Neural crest cell (in vitro differentiated cells): ENCODE measurements at places on chromosomes 2 and 18. TPM values are rescaled to one million over a fixed set of nuclear protein-coding genes. Genes with fewer than 3 reads are reported as not detected.
A peak's percentile ranks its signal among the peaks of the same experiment; 100 is the strongest.

The ERMN gene
- 0.09 and 0.44 TPM in 2 replicates for total RNA-seq

DNA sequence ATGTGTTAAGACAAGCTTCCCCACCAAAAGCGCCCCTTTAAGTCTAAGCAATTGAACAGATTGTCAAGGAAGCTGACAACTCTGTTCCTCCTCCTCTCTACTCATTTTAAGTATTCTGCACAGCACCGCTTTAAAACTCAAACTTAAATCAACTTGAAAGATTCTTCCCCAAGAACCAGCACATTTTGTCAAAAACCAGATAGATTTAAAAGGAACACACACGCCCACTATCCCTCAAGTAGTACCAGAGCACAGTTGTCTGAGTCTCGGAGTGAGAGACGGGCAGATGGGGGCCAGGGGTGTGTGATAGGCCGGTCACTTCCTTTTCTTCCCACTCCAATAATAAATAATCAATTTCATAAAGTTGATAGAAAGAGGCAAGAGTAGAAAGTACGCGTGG is 67.7 kb upstream of the POU3F3 start:
- H3K4me3 ChIP-seq = no peak overlapping the region
- DNase-seq = no peak
- H3K36me3 ChIP-seq = no peaks in the 10 kb centered on the region

DNA sequence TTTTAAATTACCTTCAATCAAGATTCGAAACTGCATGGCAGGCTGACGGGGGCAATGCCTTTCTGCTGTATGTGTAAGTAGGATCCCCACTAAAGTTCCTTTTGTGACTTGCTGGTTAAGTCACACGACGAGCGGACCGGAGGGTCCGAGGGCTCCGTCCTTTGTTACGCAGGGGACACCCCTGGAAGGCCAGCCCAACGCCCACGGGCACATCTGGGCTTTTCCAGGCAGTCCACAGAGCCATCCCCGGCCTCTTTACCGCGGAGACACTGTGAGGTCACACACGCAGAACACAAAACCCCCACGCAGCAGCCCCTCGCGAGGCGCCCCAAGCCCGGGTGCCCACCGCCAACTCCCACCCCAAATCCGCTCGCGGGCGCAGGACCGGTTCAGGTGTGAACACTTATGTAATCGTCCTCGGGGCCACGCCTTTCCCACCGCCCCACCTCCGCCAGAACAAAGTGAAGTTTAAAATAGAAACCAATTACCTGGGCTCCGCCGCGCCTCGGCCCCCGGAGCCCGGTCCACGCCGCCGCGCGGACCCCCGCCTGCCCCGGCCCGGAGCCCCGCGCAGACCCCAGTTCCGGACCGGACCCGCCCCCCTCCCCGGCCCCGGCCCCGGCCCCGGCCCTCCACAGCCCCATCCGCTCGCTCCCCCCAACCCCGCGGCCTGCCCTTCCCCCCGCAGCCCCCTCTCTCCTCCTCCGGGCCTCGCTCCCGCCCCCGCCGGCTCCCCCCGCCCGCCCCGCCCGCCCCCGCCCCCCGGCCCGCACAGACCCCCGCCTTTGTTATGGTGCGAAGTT is 4.2 kb downstream of the ZNF516 start:
- peak; percentile 31 for DNase-seq
- peak overlapping the region; percentile 98 for H3K4me3 ChIP-seq
- H3K27ac ChIP-seq = peak overlapping the region; percentile 94
- no peaks in the 10 kb centered on the region for H3K36me3 ChIP-seq

DNA sequence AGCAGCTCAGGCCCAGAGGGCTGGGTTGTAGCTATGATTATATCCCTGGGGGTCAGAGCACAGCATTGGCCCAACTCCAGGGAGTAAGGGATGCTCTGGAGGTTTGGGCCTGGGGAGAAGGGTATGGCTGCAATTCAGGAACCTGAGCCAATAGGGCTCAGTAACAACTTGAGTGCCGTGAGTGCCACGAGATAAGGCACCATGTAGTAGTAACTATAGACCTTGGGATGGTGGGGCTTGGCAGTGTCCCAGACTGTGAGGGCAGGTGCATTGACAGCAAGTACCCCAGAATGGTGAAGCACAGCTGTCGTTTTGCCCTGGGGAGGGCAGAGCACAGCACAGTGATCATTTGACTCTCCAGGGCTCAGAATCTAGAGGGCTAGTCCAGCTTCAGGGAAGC is 45.1 kb upstream of the ZNF396 start:
- no peaks in the 10 kb centered on the region for H3K27me3 ChIP-seq
- H3K27ac ChIP-seq = peak overlapping the region; percentile 81
- no peak overlapping the region for H3K4me3 ChIP-seq
- H3K36me3 ChIP-seq = peaks cover 2% of the 10 kb centered on the region
- no peaks in the 10 kb centered on the region for H3K4me1 ChIP-seq

DNA sequence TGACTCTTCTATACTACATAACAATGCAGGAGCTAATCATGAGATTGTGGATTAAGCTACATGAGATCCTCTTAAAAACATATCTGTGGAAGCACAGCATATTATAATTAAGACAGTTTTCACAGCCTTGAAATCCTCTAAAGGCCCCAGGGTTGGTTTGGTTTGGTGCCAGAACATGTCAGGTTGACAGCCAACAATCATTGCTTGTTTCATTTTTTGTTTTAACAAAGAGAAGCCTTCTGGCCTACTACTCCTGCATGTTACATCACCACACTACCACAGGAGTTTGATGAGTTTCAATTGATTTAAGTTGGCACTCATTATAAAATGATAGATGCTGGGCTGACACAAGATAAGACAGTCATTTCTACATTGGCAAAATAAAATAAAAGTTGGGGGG is 255.9 kb upstream of the ERBB4 start:
- no peaks in the 10 kb centered on the region for H3K36me3 ChIP-seq
- H3K27me3 ChIP-seq = no peaks in the 10 kb centered on the region
- DNase-seq = no peak

GRCh38 chr2:221750316-221750715 is 178.2 kb upstream of the EPHA4 start:
- no peaks in the 10 kb centered on the region for H3K27me3 ChIP-seq
- H3K36me3 ChIP-seq = no peaks in the 10 kb centered on the region
- no peaks in the 10 kb centered on the region for H3K4me1 ChIP-seq
- no peak overlapping the region for H3K27ac ChIP-seq
- no peak overlapping the region for H3K4me3 ChIP-seq

GRCh38 chr2:36277146-36277808 is 78.3 kb upstream of the CRIM1 start:
- H3K4me3 ChIP-seq = no peak overlapping the region
- no peak overlapping the region for H3K27ac ChIP-seq
- H3K27me3 ChIP-seq = no peaks in the 10 kb centered on the region
- DNase-seq = no peak
- H3K4me1 ChIP-seq = no peaks in the 10 kb centered on the region
- H3K36me3 ChIP-seq = peaks cover 8% of the 10 kb centered on the region

DNA sequence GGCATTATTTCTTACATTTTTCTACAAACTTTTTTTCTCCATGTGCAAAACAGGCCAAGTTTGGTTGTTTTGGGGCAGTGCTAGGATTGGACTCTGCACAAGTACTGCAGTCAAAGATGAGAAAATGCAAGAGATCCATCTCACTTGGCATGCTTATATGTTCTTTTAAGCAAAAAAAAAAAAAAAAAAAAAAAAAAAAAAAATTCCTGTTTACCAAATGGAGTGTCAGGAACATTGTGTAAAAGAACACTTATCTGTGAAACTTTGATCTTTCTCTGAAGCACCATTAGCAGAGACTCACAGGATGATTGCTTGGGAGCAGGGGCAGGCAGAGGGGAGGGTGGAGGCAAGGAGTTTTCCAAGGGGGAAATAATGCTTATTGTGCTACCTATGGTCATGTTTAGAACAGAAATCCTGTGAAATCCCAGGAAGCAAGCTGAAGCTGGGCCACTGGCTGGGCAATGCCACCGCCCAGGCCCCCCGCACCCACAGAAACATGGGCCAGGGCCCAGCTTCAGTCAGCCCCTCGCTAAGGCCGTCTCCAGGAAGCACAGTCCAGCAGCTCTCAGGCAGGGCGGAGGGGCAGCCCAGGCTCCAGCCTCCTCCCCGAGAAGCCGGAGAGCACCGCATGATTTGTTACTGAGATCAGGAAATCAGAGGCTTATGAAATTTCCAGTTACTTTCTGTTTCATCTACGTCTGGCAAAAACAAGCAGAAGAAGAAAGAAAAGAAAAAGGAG is 229.4 kb downstream of the ZNF516 start:
- no peak overlapping the region for H3K4me3 ChIP-seq
- peak overlapping the region; percentile 72 for H3K27ac ChIP-seq
- H3K4me1 ChIP-seq = peaks cover 41% of the 10 kb centered on the region
- H3K27me3 ChIP-seq = peaks cover 5% of the 10 kb centered on the region
- H3K36me3 ChIP-seq = no peaks in the 10 kb centered on the region

GRCh38 chr2:195602687-195603086 is 54.3 kb upstream of the SLC39A10 start:
- H3K27me3 ChIP-seq = no peaks in the 10 kb centered on the region
- H3K4me1 ChIP-seq = no peaks in the 10 kb centered on the region
- H3K4me3 ChIP-seq = no peak overlapping the region
- DNase-seq = no peak

DNA sequence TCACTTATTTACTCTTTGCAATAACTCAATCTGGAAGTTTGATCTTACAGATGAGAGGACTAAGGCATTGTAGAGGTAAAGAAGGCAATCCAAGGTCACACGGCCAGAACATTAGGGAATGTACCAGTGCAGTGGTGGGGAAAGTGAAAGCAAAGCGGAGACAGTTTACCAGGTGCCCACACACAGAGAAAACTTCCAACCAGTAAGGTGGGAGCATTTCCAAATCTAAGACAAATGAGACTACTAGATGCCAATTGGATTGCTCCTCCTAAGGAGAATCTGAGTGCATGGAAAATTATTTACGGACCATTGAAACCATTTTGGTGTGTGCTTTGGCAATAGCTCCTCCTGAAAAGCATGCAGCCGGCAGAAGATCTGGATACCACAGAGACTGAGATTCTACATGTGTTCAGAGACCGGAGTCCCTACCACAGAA is 34.9 kb downstream of the SLC20A1 start:
- no peaks in the 10 kb centered on the region for H3K27me3 ChIP-seq
- H3K36me3 ChIP-seq = no peaks in the 10 kb centered on the region
- no peak for DNase-seq
- no peak overlapping the region for H3K4me3 ChIP-seq
- H3K4me1 ChIP-seq = no peaks in the 10 kb centered on the region
- no peak overlapping the region for H3K27ac ChIP-seq

DNA sequence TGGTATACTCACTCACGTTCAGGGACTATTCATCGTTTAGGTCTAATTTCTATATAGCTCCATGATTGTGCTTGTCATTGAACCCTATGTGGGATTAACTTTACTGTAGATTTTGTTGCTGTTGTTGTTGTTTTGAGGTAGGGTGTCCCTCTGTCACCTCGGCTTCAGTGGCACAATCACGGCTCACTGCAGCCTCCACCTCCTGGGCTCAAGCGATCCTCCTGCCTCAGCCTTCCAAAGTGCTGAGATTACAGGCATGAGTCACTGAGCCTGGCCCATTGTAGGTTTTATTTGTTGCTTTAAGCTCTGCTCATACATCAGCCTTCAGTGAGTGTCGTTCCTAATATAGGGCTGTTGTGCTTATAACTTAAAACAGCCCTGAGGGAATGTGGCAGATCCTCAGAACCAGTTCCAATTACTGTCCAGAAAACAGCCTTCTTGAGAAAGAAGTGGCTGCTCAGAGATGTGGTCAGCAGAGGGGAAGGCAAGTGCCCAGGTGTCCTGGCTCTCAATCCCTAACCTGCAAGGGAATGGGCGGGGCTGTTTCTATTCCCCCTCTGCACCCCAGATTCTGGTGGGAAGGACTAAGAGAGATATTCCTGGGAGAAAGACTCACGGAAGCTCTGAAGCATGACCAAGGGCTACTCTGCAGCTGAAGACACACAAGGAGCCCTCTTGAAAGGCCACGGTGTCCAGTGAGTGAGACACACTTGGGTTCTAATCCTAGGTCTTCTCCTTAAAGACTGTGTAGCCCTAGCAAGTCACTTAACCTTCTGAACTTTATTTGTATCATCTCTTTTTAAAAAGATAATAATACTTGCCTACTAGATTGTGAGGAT is 79.6 kb upstream of the LCLAT1 start:
- no peak overlapping the region for H3K4me3 ChIP-seq
- H3K4me1 ChIP-seq = peaks cover 3% of the 10 kb centered on the region
- H3K36me3 ChIP-seq = no peaks in the 10 kb centered on the region
- DNase-seq = no peak
- no peaks in the 10 kb centered on the region for H3K27me3 ChIP-seq

DNA sequence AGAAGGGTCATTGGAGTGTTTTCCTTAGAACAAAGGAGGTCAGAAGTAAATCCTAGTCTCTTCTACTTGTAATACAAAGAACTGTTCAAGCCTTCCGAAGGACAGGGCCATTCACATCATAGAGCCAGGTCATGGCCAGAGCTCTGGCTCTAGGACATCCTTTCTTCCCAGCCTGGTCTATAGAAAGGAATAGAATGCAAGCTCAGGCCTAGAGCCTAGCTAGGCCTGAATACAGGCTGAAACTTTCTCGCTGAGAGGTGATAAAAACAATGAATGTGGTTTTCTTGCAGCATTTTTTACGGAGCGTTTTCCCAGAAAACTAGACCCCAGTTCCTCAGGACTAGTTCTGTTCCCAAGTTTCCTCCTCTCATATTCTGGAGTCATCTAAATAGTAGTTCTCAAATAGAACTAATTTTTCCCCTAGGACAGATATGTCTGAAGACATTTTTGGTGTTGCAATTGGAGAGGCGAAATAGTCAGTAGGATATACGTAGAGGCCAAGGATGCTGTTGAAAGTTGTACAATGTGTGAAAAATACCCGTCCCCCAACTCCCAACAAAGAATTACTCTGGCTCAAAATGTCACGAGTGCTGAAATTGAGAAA is 6.8 kb downstream of the UGT1A6 start:
- H3K36me3 ChIP-seq = peaks cover 6% of the 10 kb centered on the region
- peaks cover 16% of the 10 kb centered on the region for H3K4me1 ChIP-seq
- H3K27ac ChIP-seq = peak overlapping the region; percentile 94
- H3K27me3 ChIP-seq = no peaks in the 10 kb centered on the region

DNA sequence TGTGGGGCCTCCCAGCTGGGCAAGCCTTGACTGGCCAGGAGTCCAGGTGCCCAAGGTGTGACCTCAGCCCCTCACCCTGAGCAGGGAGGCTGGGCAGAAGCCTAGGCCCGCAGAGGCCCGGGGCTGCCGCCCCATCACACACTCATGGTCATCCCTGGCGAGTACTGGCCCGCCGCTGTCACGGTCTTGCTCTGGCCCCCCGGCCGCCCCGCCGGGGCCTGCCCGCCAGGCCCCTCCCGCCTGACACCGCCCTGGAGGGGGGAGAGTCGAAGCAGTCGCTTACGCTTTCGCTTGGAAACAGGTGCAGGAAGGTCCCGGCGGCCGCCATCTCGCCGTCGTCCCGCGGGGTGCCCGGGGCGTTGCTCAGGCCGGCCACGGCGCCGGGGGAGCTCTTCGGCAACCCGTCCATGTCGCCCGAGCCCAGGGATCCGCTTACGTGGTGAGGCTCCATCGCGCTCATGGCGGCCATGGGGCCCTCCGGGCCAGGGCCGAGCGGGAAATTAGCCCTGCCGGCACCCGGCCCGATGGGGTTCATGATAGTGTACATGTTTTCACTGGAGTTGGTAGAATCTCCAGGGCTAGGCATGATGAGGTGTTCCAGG is 26.6 kb upstream of the ANKRD62 start:
- no peaks in the 10 kb centered on the region for H3K36me3 ChIP-seq
- H3K27ac ChIP-seq = no peak overlapping the region
- no peak overlapping the region for H3K4me3 ChIP-seq
- DNase-seq = no peak
